ENCODE measurements at places on chromosomes 13 and 19.

GRCh38 chr19:17778968-17779929 lies 15.7 kb upstream of the B3GNT3 start:
- DNase-seq: no peak

DNA sequence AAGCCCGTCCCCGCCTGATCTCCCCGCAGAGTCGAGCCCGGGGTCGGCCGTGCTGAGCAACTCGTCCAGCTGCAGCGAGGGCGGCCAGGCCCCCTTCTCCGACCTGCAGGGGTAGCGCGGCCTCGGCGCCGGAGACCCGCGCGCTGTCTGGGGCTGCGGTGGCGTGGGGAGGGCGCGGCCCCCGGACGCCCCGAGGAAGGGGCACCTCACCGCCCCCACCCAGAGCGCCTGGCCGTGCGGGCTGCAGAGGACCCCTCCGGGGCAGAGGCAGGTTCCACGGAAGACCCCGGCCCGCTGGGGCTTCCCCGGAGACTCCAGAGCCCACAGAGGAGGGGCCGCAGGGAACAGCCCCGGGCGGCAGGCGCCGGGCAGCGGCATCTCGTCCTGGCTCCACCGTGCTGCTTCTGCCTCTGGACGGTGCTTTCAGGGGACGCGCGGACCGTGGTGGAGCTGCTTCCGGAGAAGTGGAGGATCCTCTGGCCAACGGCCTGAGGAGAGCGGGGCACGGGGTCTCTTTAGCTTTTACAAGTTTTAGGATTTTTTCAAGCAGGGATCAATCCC lies 8.8 kb upstream of the F7 start:
- no peak for DNase-seq

GRCh38 chr13:42239161-42239560 lies 32.8 kb upstream of the AKAP11 start:
- DNase-seq: no peak

DNA sequence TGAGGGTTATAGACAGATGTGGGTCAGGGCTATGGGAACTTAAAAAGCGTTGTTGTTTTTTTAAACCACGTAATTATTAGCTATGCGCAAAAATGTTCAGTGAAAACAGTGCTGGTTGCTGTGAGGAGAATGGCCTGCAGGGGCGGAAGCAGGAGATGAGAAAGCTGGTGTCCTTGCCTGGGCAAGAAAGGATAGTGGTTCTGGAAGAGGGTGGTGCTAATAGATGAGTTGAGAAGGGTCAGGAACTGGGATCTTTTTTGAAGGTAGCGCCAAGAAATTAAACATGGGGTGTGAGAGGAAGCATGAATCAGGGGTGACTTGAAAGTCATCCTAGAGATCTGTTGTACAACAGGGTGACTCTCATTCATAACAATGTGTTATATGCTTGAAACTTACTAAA lies 4.8 kb upstream of the SMG9 start:
- DNase-seq: no peak

GRCh38 chr19:42378225-42379215 lies 11.6 kb downstream of the CNFN start:
- DNase-seq: no peak

- DNase-seq: no peak
Observed at GRCh38 chr19:42287017-42287826, 14.7 kb upstream of the PRR19 start.

- DNase-seq: peak; percentile 38
Observed at GRCh38 chr19:41541990-41542584, 33.9 kb upstream of the CEACAM21 start.

GRCh38 chr19:39599116-39599515 lies 3.2 kb upstream of the LGALS13 start:
- DNase-seq: no peak

- peak; percentile 2 for DNase-seq
Observed at GRCh38 chr19:34096020-34096915, 76.0 kb upstream of the LSM14A start.

GRCh38 chr13:20565115-20565736 lies 1.7 kb upstream of the IFT88 start:
- no peak for DNase-seq

GRCh38 chr13:24223341-24224231 lies 63.1 kb downstream of the SPATA13 start:
- DNase-seq: no peak

DNA sequence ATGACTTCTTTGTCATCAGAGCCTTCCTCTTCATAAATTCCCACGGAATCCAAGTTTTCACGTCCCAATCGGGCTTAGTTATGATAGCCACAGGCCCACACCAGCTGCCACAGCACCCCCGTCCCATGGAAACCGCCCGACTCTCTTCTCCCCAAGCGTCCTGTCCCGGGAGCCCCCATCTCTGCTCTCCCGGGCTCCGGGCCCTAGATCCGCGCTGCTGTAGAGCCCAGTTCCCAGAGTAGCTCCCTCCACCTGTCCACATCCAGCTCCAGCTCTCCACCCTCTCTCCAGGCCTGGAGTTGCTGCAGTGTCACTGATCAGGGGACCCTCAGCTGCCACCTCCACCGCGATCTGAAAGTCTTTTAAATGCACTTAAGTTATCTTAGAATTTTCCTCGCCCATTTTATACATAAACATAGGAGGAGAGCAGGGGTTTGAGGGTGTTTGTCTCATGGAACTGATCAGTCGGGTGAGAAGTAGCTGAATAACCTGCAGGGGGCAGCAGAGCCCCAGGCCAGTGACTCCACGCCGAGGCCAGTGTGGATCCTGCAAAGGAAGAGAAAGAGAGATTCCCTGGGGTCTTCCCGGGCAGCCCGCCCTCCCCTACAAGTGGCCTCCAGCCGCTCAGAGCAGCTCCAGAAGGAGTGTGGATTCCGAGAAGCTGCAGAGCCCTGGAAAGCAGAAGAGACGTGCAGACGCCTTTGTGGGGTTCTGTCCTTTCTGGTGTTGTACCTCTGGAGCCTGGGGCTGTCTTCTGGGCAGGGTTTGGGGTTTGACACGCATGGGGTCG lies 1.1 kb upstream of the ZNF763 start:
- DNase-seq: peak; percentile 12

DNA sequence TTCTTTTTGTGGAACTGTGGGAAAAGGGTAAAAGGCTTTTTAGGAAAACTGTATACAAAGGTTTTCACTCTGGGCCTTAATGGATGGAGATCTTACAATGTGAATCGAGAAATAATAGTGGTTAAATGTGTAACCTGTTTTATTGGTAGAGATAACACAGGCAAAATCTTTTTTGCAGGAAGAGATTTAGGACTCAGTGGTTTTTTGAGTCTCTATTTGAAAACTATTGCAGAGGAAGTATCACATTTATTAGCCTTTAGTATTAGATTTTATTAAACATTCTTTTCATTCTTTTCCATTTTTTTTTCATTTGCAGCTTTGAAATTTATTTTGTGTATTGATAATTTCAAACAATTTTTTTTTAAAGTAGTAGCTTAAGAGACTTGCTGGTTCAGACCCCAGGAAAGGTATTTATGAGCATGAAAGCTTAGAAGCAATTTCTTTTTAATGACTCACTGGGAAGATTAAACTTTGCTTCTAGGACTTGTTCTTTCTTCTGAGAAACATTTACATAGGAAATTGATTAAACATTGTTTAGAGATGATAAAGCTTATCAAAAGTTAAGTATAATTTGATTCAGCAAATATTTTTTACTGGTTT lies 10.5 kb downstream of the KLF5 start:
- DNase-seq: no peak

DNA sequence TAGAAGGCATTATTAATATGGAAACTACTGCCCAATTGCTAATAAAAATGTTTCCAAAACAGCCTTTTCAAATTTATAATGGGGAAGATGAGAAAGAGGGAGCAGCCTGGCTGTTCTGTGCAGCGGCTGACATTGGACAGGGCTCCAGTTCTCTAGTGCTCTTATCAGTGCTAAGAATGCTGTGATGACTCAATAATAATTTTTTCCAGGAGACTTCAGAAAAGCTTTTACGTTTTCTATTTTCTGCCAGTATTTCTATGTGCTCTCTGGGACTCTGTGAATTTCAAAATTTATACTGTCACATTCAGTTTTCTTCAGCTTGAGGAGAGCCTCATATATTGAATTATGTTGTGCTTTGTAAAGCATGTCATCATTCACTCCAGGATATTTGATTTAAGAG lies 209.6 kb downstream of the VWA8 start:
- no peak for DNase-seq

- DNase-seq: no peak
Observed at GRCh38 chr19:44566984-44567383, 37.5 kb upstream of the CEACAM20 start.

GRCh38 chr19:28656644-28657043 lies 556.3 kb downstream of the UQCRFS1 start:
- no peak for DNase-seq

DNA sequence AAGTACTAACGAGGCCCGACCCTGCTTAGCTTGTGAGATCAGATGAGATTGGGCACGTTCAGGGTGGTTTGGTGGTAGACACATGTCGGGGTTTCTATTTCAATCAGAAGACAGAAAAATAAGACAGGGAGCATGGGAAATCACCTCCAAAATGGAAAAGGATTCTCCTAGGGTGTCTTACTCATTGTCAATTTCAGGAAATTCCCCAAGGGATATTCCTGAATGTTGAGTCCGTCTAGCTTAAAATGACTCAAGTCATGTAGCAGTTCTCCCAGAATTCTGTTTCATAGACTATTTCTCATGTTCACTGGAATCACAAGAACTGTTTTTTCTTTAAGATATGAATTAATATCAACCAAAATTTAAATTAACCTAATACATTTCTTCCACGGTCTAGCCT lies 380.1 kb downstream of the EFNB2 start:
- DNase-seq: no peak

GRCh38 chr19:31312009-31312676 lies 37.1 kb downstream of the TSHZ3 start:
- DNase-seq: no peak

DNA sequence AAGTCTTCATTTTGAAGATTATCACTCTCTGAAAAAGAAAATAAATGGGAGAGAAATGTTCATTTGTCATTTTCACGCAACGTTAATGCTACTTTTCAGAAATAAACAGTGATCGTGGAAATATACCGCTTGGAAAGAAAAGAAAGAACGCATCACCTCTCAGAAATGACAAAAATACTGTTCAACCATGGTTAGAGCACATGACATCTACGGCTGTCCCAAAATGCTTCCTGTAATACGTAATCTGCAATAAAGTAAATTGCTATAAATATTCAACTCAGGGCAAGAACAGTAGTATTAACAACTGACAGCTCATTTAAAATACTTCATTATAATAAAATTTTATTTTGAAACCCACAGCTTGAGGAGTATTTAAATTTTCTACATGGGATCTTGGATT lies 15.2 kb downstream of the LATS2 start:
- DNase-seq: no peak

- no peak for DNase-seq
Observed at GRCh38 chr13:46387064-46387851, at the start of gene RUBCNL. RUBCNL (minus strand) TSS chr13:46387252; CDS start chr13:46372475, 14,777 bp downstream.

DNA sequence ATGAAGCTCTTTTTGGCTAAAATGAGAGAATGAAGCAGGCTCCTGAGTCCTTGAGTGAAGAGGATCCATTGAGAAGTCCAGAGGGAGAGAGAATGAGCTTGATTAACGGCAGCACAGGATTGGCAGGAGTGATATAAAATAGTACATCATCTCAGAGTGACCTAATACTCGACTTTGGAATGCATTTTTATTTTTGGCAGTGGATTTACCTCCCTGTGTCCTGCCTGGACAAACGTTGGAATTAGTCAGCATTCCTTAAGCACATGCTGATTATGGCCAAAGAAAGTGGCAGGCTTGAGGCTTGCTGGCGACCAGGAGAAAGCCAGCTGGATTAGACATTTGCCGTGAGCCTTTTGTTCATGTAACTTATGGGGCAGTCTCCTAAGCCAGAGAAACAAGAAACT lies 22.9 kb downstream of the LRCH1 start:
- no peak for DNase-seq

DNA sequence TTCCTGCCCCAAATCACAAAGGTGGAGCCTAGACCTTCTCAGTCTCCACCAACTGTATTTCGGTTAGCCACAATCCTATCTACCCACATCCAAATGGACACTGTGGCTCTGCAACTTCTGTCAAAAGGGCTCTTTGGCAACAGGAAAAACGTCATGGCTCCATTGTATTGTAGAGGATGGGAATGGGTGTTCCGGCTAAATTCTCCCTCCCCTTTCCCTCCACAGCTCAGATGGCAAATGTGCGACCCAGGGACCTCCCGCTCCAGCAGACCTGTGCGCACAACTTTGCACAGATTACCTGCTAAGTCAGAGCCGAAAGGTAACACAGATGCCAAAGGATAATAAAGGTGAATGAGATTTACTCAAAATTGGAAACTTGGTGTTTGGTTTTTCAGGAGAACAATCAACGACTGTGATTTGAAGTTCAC lies 968 bp upstream of the KL start:
- DNase-seq: no peak

DNA sequence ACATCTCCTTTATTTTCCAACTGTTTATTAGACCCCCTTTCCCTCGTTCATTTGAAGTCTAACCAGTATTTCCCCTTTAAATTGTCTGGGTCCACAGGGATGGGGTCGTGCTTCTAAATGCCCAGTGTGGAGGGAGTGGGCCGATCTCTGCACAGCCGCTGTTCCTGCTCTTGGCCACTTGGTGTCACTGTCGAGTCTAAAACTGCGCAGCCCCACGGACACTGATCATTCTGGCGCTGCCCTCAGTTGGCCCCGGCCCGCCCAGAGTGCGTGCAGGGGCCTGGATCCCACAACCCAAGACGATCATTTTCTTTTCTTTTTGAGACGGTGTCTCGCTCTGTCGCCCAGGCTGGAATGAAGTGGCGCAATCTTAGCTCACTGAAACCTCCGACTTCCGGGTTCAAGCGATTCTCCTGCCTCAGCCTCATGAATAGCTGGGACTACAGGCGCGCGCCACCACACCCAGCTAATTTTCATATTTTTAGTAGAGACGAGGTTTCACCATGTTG lies 12.0 kb downstream of the WDR88 start:
- DNase-seq: peak; percentile 41

DNA sequence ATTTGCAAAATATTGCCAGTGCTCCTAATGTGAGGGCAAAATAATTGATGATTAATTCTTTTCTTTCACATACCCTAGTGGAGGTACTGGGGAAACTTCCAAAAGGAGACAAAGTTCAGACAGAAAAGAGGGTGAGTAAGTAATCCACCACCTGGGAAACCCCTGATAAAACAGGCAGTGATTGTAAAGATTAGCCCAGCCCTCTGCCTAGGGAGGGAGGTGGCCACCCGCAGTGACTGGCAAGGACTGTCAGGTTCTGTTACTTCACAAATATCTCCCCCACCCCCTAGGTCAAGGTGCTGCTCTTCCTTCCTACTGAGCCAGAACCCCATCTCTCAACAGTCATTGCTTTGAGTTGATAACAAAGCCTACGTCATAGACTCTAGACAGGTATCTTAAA lies 239.7 kb downstream of the DNAJC15 start:
- no peak for DNase-seq
